ENCODE measurements at places on chromosomes 6 and 20. TPM values are rescaled to one million over a fixed set of nuclear protein-coding genes. Genes with fewer than 3 reads are reported as not detected.

SDCBP2 gene
- total RNA-seq = 2.7 TPM

PMEPA1 gene
- total RNA-seq = 43.1 TPM

EFCAB8 gene
- total RNA-seq = 0.05 TPM

EPPIN gene
- not detected for total RNA-seq

MAFB gene
- total RNA-seq = 13.4 TPM

FRK gene
- 2.3 TPM for total RNA-seq

SLC16A10 gene
- total RNA-seq = 12.0 TPM

TBX18 gene
- 38.1 TPM for total RNA-seq

SOX18 gene
- total RNA-seq = 7.1 TPM

C6orf58 gene
- not detected for total RNA-seq

ESR1 gene
- 0.60 TPM for total RNA-seq

BCAS1 gene
- 6.1 TPM for total RNA-seq

RSPH4A gene
- 2.8 TPM for total RNA-seq

ZNF165 gene
- total RNA-seq = 0.82 TPM

UNC93A gene
- not detected for total RNA-seq

CHRNA4 gene
- total RNA-seq = 12.0 TPM

BMP7 gene
- total RNA-seq = 29.6 TPM

UBE2C gene
- total RNA-seq = 15.3 TPM

MYB gene
- 39.5 TPM for total RNA-seq

TRIM31 gene
- not detected for total RNA-seq

DYNLT1 gene
- 49.7 TPM for total RNA-seq

MYO6 gene
- 33.9 TPM for total RNA-seq

DDO gene
- 0.16 TPM for total RNA-seq

CRISP3 gene
- total RNA-seq = 0.22 TPM

FAXC gene
- 13.9 TPM for total RNA-seq
